ENCODE measurements at places on chromosomes 13 and 19.

GRCh38 chr13:107466326-107467099 lies 748.8 kb downstream of the LIG4 start:
- no peak for DNase-seq

DNA sequence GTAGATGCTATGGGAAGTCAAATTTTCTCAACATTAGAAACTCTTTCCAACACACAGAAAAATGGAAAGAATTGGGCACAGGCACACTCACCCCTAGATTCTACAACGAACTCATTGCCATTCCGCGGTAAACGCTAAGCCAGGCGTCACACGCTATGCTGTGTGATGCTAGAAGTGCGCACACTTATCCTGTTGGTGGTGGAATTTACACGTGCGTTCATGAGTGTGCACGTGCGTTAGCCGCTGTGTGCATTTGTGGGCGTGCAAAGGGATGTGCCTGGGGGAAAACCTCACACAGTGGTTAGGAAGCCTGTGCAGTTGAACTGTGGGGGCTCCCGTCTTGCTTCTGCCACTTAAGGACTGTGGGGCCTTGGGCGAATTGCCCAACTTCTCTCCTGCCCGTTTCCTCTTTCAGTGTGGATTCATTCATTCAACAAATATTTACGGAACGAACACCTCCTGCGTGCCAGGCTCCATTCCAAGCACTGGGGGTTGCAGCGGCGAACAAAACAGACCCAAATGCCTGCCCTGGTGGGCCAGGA lies 7.7 kb downstream of the NFILZ start:
- no peak for DNase-seq

DNA sequence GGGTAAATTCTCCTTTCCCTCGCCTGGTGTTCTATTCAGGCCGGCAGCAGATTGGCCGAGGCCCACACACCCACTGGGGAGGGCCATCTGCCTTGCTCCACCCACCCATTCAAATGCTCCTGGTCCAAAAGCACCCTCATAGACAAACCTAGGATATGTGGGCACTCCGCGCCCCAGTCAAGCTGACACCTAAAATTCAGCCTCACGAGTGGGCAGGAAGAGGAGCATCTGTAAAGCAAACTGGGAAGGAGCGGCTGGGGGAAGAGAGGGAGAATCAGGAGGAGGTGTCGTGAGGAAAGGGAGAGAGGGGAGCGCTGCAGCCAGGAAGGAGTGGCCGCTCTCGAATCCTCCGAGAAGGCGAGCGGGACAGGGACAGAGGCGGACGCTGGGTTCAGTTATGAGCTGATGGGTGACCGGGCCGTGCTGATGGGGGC lies 136.9 kb downstream of the USP12 start:
- no peak for DNase-seq

- DNase-seq, result no peak
Measured at GRCh38 chr19:39211731-39212374, 7.8 kb upstream of the SYCN start.

GRCh38 chr19:4997297-4997696 lies 28.4 kb downstream of the KDM4B start:
- no peak for DNase-seq

DNA sequence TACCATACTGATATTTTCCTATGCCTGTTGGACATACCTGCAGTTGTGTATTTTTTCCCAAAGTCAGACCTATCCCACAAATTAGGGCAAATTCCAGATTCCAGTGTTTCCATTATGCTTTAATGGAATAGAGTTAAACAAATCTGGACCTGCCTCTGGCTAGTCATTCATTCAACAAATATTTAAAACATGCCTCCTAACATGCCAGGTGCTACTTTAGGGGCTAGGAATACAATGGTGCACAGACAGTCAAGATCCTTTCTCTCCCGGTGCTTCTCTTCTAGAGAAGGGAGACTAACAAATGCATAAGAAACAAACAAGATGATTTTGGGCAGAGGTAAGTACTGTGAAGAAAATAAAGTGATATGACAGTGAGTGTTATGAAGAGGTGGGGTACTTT lies 7.5 kb upstream of the WDFY2 start:
- DNase-seq, result no peak

GRCh38 chr13:111460548-111461444 lies 140.4 kb downstream of the TEX29 start:
- no peak for DNase-seq

- DNase-seq, result no peak
Measured at GRCh38 chr19:45094137-45094536, 1.2 kb downstream of the PPP1R37 start.

DNA sequence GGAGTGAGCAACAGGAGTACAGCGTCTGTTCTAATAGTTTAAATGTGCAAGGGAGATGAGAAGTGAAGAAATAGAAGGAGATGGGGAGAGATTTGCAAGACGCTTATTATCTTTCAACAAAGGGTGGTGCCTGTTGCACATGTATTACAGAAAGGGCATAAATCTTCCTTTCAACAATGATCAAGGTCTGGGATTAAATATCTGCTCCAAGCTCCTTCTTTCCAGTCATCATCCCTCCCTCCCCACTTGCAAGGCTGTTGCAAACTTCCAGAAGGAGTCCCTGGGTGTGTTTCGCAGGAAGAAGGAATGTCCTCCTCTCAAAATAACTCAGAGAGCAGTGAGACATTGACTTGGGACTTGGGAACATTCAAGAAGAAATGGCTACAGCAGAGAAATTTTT lies 63.5 kb upstream of the MYCBP2 start:
- DNase-seq, result no peak

DNA sequence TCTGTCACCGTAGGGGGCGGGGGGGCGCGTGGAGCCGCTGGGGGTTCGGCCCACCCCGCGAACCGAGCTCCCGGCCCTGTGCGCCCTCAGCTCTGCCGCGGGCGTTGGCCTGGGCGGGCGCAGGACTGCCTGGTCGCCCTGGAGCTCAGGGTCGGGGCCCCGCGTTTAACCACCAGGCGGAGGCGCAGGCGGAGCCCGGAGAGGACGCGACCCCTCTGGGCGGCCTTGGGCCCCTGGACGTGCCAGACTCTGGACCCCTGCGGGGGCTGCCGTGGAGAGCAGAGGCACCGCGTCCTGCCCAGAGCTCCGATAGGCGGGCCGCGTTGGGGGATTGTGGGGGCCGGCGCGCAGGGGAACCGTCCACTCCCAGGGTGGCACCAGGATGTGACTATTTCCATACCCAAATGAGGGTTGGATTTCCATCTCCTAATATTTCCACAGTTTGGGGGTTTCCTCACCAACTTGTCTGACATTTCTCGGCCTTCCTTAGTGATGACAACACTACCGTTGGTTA lies 13.0 kb upstream of the USP29 start:
- no peak for DNase-seq

- no peak for DNase-seq
Measured at GRCh38 chr19:46303691-46304397, 7.0 kb downstream of the HIF3A start.

GRCh38 chr13:25455146-25455545 lies 83.4 kb downstream of the ATP8A2 start:
- DNase-seq, result no peak

DNA sequence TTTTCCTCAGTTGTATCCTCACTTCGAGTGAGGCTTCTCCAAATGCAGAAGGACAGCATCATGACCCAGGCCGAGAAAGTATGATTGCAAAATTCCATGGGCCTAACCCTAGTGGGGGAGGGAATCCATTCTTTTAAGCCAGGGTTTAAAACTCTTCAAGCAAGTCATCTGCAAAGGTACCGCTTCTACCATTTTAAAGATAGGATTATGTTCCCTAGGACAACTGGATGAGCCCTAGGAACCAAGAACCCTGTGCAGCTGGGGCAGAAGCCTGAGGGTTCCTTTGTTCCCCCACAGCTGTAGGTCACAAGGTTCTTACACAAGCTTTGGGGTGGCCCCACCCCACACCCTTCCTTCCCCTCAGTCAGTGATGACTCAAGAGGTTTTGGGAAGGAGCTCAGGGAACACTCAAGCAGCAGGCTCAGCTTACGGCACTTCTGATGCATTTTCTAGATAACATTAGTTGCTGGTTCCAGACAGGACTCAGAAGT lies 13.5 kb downstream of the ARL11 start:
- no peak for DNase-seq

GRCh38 chr13:50580684-50581305 lies 262.7 kb downstream of the DLEU7 start:
- DNase-seq, result no peak
